ENCODE measurements at places on chromosomes 6 and 20.

- no peak for DNase-seq
Observed at GRCh38 chr20:23132930-23133559, 46.9 kb upstream of the CD93 start.

DNA sequence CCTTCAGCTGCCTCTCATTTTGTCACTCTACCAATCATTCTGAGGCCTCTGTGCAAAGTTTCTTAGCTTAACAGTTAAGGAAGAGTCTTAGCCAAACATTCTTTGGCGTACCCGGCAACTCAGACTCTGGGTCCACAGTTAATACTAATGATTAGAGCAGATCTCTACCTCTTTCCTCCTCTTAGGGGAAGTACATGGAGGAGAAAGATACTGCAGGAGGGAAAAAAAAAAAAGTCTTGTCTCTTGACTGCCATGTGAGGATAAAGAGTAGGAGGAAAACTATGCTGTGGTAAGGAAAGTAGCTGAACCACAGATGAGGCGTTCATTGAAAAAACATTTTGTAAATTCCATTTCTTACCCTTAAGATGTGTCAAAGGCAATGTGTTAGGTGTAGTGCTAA lies 44.0 kb upstream of the MARCKS start:
- DNase-seq: no peak

- no peak for DNase-seq
Observed at GRCh38 chr6:151399679-151400078, 8.3 kb upstream of the ZBTB2 start.

- no peak for DNase-seq
Observed at GRCh38 chr6:43934183-43934802, 164.3 kb downstream of the VEGFA start.

- no peak for DNase-seq
Observed at GRCh38 chr6:159890792-159891191, at the start of gene MAS1. Gene MAS1, plus strand, starts transcription at chr6:159890988. Its CDS starts 15,968 bp downstream, at chr6:159906956.

DNA sequence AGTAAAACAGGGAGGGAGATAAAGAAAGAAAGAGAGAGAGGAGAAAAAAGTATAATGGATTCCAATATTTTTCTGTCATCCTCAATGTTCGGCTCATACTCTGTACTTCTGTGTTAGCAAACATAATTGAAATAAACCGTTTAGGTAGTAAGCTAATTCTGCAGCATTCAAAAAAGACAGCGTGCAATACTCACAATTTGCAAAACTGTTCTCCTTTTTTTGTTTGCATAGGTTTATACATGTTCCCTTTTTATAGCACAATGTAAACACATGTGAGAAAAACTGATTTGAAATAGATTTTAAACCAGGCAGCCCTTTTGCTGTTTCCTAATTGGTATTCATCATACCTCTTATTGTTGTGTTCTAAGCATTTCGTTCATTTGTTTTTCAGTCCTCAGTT lies 188.9 kb downstream of the PLCB1 start:
- no peak for DNase-seq

GRCh38 chr6:150492941-150493340 lies 106.7 kb upstream of the PLEKHG1 start:
- DNase-seq: no peak

- no peak for DNase-seq
Observed at GRCh38 chr6:37779111-37779800, 40.3 kb upstream of the ZFAND3 start.

GRCh38 chr6:73455865-73456629 lies 4.0 kb upstream of the CGAS start:
- no peak for DNase-seq

DNA sequence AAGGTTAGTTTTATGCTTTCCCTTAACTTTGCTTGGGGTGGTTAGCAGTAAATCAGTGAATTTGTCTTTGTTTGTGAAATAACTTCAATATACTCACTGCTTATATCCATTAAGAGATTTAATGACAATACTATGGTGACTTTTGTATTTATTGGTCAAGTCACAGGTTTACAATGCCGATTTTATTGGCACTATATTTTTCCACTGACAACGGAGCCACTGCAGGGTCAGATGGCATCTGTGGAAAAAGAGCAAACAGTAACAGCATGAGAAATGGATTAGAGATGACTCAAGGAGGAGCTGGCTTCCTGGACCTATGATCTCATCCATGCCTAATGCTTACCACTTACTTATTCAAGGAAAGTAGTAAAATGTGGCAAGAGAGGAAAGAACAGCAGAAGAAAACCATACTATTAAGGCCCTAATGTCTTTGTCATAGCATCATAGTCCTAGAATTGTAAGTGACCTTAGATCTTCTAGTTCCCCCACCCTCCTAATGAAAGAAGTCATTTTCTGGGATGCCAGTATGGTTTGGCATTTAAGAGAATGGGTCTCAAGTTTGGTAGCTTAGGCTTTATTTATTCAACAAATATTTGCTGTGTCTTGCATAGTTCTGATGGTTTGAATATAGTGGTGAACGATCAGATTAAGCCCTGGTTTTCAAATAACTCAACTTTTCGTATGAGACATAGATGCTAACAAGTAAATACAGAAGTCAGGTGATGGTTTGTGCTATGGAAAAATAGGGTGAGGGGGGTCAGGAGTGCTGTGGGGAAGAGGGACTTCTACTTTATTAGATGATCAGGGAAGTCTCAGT lies 18.5 kb downstream of the RNF144B start:
- DNase-seq: no peak

DNA sequence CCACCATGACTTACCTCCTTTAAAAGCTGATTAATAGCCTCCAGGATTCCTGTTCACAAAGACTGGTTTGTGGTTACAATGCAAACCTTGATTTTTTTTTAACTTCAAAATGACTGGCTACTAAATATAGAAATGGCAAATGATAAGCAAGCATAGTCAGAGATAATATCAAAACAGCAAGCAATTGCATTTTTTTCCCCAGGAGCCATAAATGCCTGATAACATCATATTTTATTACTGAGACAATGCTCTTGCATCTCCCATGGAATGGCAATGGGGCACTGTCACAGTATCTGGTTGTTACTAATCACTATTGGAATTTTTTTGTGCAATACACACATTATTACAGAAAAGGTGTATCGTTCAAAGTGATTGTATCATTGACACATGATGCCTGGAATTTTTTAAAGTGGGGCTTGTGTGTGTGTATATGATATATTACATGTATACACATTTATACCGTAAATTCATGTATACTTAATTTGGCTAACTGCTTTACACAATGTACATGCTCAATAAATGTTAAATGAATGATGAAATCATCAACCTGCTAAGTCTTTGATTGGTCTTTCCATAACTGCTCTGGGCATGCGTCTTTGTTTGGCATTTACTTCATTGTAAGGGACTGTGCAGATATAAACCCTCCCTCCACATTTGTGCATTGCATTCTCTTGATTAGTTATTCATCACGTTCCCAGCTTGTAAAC lies 980 bp upstream of the SALL4 start:
- no peak for DNase-seq

DNA sequence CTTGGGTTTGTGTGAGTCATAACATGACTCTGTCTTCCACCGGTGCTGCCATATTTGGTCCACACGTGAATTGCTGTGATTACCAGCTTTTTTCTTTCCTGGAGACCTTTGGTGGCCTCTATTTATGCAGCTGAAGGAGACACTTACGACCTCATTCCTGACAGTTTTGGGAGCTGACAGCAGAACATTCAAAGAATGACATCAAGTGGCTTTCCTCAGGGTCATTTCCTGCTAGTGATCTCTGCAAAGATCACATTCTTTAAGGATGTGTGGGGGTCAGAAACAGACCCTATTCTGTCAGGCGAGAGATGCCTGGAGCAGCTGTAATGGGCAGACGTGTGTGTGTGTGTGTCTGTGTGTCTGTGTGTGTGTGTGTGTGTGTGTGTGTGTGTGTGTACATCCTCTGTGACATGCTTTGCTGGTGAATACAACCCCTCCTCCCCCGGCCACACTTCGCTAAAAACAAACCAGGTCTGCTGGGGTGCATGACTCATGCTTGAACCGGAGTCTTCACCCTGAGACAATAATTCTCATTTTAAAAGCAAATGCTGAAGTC lies 115.6 kb downstream of the TMEM170B start:
- DNase-seq: peak; percentile 9

DNA sequence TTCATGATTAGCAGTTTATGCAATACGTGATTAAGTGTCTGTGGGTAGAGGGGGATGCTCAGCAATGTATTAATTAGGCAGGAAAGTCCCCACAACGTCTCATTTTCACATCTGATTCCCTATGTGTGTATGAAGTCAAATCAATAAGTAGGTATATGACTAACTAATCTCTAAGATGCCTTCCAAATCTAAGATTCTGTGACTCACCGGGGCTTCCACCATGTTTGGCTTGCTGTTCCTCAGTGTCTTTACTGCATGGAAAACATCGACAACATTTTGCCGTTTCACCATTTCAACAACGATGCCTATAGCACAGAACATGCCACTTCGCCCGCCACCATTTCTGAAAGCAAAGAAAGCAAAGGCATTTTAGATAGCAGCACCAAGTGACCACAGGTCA lies 72.0 kb upstream of the THEMIS start:
- DNase-seq: peak; percentile 28

DNA sequence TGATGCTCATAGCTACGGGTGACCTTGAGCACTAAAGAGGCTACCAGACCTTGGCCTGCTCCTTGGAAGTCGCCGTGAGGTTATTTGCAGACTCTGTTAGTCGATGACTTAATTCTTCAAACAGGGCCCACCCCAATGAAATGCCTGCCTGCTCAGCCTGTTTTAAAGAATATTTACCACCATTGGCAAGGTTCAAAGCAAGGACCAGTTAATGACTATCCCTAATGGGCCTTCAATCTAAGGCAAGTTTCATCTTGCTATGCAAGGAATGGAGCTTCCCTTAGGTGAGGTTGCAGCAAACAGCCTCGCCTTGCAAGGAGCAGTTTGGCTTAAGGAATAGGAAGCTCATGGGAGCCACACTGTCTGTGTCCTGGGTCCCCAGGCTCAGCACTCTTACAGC lies 22.9 kb upstream of the SPO11 start:
- no peak for DNase-seq

DNA sequence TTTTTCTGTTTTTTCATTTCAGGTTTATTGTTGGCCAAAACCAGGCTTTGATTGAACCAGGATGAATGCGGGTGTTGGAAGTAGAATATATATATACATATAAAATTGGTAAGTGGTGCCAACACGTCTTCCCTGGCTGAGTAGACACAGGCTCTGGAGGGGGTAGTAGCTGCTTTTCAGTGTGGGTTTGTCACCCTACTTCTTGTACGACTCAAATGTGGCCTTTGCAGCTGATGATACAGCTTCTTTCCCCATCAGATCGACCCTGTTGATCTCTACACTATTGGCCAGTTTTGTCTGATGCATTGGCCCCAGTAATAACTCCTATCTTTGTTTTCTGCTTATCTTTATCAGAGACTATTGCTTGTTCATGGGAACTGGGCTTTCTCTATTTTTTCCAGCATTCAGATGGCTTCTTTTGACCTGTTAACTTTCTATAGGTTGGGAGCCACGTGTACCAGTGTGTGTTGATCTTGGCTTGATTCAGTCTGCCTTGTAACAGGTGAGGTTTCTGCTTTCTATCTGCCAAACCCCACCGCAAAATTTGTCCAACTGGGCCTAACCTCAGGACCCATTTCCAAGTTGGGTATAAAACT lies 2.7 kb upstream of the ZNFX1 start:
- no peak for DNase-seq

DNA sequence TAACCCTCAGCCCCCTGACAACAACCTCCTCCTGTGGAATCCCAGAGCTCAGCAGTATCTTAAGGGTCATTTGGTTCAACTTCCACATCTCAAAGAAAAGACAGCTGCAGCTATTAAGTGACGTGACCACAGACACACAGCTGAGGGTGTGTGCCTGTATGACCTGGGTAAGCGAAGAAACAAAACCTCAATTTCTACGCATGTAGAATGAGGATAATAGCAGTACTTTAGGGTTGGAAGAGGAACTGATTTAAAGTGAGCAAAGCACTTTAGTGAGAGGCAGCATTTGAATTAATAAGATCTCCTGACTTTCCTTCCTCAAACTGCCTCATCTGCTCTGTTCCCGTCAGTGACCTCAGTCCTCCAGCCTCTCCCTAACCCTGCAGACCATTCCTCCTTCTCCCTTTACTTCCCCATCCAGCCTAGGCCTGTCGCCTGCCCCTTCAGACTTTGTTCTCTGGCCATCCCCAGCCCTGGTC lies 6.8 kb upstream of the ARMC2 start:
- DNase-seq: no peak

DNA sequence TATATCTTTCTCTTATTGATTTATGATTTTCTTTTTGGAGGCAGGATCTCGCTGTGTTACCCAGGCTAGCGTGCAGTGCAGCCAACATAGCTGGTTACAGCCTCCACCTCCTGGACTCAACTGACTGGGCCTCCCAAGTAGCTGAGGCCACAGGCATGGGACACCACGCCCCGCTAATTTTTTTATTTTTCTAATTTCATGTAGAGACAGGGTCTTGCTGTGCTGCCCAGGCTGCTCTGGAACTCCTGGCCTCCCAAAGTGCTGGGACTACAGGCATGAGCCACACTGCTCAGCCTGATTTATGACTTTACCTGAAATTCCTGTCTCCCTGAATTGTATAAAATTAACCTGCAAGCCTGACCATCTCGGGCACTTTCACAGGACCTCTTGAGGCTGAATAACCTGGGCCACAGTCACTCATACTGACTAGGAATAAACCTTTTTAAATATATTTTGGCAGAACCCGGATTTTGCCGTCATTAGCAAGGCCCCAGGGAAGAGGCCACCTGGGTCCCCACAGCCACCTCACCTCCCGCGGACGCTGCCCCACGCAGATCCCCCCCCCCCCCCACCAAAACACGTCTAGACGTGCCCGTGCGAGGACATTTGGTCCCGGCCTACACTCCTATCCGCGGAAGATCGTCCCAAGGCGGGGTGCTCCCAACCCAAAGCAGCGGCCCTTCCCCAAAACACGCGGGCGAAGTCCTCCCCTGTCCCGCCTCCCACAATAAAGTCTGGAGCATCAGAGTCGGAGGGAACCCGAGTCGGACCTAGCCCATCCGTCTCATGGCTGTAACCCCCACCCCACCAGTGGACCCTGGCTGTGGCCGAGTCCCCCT lies 902 bp downstream of the ZNF337 start:
- DNase-seq: no peak

- DNase-seq: no peak
Observed at GRCh38 chr20:8940326-8940725, 128.6 kb upstream of the PLCB4 start.

GRCh38 chr6:87817183-87817582 lies 115.2 kb upstream of the AKIRIN2 start:
- DNase-seq: no peak

- no peak for DNase-seq
Observed at GRCh38 chr6:167996424-167997199, 859 bp upstream of the KIF25 start.

GRCh38 chr6:136775548-136775947 lies 16.7 kb downstream of the MAP3K5 start:
- DNase-seq: no peak

Data from stimulated activated CD4-positive, alpha-beta T cell treated with anti-CD3 and anti-CD28 coated beads, Interleukin-12 subunit alpha, Interleukin-12 subunit beta, amount 100 ng/mL, for 24 hours (primary cell).